ENCODE measurements at places on chromosomes 7 and 10.

DNA sequence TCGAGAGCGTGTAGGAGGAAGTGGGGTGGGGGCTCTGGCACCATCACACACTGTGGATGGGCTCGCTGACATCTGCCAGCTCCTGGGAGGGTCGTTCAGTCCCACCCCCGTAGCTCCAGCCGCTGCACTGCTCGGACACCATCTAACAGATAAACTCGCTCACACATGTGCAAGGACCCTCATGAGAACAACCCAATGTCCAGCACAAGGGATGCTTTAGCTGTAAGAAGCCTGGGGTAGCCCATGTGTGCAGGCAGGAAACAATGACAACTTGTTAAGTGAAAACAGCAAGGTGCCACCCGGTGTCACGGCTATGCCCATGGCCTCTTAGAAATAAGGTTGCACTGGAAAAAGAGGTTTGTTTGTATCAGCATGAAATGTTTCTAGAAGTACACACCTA is 14.1 kb downstream of the OGDHL start:
- DNase-seq = no peak

GRCh38 chr7:99392046-99392445 is 16.4 kb downstream of the PDAP1 start:
- no peak for DNase-seq

DNA sequence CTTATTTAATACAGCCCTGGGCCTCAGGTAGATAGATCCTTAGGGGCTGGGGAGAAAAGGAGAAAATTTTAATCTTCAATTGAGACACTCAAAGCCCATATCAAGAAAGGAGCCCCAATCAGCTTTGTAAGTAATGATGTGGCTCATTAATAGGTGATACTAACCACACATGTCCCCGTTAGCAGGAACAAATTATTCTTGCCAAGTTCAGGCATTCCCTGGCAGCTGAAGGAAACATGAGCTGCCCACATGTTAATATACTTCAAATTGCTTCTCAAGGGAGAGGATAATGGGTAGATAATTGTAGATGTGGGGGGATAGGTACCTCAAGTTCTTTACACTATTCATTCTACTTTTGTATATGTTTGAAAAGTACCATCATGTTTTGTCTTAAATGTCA is 14.5 kb downstream of the IFIT5 start:
- no peak for DNase-seq

DNA sequence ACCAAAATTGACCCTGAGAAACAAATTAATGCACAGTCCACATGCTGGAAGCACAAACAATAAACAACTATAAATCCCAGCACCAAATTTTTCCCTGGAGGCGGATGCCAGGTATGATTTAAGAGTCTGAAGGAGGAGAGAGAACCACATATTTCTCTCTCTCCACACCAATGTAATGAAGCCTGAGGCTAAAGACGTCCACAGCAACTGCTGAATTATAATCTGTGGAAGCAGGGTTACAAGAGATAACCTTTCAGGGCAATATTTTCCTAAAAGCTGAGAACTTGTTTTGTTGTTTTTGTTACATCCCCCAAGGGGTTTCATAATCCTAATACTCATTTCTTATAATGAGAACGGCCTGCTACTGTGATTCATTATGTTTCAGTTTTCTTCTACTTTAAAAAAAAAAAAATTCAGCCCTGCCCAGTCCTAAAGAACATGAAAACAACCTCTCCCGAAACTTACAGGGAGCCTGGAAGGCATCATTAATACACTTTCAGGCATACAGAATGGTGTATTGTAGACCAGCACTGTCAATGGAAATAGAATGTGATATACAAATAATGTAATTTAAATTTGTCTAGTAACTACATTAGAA is 48.5 kb upstream of the ABLIM1 start:
- DNase-seq = no peak

GRCh38 chr7:27759491-27759890 is 19.5 kb downstream of the TAX1BP1 start:
- no peak for DNase-seq

DNA sequence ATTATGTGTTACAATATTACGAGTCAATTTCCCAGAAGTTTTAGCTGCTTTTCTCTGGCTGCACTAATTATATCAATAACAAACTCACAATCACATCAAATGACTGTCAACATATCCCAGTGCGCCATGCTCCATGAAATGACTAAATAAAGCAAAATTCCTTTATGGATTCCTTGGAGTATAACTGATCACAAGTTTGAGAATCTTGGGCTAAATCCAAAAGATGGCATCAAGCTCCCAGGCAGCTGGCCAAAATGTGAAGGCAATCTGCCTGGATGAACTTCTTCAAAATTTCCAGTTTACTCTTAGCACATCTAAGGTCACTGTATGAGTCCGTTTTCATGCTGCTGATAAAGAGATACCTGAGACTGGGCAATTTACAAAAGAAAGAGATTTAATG is 210.8 kb downstream of the CCSER2 start:
- DNase-seq = no peak

- no peak for DNase-seq
Measured at GRCh38 chr10:13206546-13207443, 27.4 kb downstream of the UCMA start.

DNA sequence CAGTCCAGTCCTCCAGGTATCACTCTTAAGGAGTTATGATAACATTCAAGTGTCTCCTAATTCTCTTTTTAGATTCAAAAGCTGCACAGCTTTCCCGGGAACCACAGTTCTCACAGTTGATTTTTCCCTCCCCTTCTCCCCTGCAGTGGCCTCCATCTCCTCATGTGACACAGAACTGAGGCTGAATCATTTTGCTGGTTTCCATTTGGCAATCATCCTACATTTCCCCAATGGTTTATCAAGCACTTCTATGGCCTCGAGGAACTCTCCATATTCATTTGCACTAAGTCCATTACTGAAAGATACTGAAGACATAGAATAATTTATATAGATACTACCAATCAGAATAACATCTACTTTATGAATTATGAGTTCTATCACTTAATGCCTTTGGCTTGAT is 484.9 kb downstream of the GPAM start:
- DNase-seq = no peak

- no peak for DNase-seq
Measured at GRCh38 chr7:151693140-151693539, 173.4 kb upstream of the RHEB start.

DNA sequence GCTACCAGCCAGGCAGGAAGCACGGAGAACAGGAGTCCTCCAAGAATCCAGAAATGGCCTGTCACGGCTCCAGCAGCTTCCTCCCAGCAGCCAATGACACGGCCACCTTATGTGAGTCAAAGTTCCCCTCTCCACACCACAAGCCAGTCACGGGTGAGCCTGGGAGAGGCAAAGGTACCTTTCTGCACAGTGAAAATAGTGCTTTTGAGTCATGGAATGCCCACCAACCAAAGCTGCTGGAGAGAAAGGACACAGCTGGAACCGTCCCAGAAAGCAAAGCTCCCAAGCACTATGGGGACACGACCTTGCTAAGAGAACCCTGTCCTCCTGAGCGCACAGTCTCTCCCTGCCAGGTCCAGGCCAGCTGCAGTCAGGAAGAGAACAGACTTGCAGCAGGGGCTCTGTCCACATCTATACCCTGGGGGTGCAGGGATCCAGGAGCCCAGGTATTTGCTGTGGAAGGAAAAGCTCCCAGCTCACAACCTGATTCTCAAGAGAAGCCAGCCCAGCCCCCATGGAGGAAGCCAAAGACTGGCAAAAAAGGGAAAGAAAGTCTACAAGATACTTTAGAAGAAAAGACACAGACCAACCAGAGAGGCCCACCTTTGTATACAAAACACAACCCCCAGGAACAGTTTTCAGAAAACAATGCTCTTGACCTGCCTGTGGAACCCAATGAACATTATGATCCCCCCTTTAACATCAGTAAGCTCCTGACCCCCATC is 24.4 kb downstream of the C10orf71 start:
- DNase-seq = no peak

DNA sequence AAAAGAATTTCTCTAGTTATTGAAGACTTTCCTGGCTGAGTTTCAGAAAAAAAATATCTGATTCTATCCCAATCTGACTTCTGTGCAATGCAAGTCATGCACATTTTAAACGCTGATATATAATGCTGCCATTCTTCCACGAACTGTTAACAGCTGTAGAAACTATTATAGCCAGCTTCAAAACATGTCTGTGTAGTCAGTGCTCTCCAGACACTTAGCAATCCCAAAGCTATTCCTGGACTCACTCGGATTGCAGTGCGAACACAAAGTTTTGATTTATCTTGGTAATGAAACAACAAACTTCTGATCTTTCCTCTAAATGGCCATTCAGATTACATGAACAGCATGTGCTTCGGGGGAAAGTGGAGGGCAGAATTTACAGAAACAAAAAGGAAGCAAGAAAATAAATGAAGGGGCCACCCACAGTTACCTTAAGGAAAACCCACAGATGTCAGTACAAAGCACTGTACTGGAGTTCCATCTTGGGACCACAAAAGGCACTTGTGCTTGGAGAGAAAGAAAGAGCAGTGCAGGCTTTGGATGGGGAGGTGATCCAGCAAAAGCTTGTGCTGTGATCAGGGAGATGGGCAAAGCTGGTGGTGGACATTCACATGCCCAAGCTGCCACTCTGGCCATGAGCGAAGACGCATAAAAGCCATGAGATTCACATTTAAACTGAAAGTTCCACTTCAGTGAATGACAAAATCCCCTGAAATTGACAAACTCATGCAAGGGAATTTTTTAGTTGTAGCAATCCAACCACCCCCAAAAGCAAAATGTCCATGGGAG is 32.1 kb upstream of the ADO start:
- DNase-seq = no peak

GRCh38 chr10:11317936-11318670 is 293.3 kb downstream of the USP6NL start:
- DNase-seq = no peak

- DNase-seq = no peak
Measured at GRCh38 chr7:87156709-87157108, 4.5 kb downstream of the DMTF1 start.

DNA sequence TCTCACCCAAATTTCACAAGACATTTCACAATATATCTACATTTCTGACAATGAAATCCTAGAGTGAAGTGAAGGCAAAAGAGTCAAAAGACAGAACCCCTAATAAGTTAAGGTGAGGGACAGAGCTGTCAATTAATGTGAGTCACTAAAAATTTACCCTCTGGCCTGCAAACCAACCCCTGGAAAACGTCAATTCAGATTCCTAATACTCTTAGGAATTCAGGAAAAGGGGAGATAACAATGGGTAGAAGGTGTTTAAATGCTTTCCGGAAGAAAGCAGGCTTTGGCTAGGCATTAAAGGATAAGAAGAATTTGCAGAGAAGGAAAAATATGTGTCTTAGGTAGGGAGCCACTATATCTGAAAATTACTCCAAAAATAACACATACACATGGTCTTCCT is 299.6 kb downstream of the INHBA start:
- DNase-seq = no peak

DNA sequence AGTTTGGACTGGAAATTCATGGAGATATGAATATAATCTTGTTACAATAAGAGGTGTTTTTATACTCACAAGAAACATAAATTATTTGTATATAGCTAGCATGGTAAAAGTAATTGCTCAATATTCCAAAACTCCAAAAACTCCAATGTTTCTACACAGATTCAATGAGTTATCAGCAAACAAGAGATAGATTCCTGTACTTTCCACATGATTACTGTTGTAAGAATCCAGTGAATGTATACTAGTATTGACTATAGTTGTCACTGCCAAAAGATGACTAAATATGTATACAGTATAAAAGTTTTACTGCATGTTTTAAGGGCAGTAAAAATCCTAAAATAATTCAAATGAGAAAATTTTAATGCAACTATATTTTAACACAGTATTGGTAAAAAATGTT is 10.7 kb downstream of the ATOH7 start:
- DNase-seq = no peak

Data from activated CD8-positive, alpha-beta memory T cell treated with anti-CD3 and anti-CD28 coated beads, Interleukin-2, amount 50 U/mL, for 4 hours (primary cell).